ENCODE measurements at places on chromosomes 13 and 19.

GRCh38 chr13:33204130-33204927 lies 81.2 kb downstream of the STARD13 start:
- no peak for DNase-seq

DNA sequence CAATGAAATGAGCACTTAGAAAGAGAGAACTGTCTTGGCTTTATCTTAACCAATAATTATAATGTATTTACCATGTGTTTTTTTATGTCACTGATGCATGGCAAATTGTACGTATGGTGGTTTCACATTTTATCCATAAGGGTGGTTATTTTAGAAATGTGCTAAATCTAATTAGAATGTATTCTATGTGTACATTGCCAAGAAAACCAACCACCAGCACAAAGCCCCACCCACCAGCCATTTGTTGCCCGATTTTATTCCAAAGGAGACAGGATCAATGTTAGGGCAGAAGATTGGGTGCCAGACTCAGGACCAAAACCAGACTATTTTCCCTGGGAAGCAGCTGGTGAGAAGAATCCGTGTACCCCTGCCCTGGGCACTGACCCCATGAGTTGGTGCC lies 63.0 kb upstream of the SOX1 start:
- no peak for DNase-seq

- DNase-seq: no peak
These were observed 13.6 kb upstream of the GALP start for GRCh38 chr19:56162258-56162657.

DNA sequence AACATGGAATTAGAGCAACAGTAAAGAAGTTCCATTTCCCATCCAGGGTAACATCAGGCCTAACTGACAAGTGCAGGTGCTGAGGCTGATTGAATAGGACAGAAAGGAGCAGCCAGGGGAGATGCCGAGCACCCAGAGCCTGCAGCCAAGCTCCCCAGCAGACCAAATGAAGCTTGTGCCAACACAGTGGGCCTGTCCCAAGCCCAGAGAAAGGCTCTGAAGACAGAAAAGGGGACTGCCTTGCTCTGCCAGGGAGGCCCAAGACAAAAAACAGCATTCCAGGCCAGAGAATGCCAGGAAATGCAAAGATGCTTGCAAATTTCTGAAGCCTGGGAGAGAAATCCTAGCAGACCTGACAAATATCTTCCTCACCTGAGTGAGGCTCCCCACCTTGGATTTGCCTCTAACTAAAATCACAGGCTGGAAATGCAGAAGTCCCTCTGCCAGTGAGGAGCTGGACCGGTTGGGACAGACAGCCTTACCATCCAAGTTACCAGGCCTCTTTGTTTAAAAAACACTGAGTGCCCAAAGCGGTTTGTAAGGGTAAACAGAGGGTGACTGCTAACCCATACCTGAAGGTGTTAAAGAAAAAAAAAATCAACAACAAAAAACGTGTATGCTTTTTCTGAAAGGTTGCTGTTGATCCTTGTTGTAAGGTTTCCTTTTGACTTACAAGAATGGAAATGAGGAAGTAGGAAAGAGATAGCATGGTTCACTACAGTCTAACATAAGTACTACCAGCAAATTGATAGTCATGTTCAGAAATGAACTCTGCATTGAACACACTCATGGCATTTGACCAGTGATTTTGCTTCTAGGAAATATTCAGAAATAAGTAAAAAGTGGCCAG lies 11.8 kb upstream of the HMGB1 start:
- DNase-seq: no peak

GRCh38 chr19:48169578-48169938 lies 586 bp downstream of the LIG1 start:
- peak; percentile 91 for DNase-seq

GRCh38 chr13:64377606-64378005 lies 2852.5 kb downstream of the PCDH9 start:
- no peak for DNase-seq

GRCh38 chr13:35838356-35838755 lies 292.8 kb downstream of the DCLK1 start:
- no peak for DNase-seq

DNA sequence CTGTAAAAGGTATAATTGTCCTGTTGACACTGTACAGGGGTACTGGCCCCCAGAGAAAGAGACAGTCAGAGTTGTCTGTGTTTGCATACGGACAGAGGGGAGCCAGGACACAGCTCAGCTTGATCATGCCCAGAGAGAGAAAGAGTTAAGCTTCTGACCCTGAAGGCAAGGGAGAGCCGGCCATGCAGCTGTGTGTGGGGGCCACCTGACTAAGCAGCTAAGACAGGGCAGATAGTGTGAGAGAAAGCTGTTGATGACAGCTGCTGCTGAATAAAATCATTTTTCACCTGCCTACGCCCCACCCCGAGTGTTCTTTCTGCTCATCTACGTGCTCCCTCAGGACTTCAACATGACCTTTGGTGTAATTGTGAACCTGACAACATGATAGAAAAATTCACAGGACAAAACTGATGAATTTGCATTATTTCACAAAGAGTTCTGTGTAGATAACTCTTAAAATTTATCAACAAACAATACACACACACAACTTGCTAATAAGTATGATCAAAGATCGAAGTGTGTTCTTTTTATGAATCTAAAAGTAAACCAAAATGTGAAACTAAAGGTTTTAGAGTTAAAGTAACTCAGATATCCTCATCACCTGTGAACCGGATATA lies 1294.3 kb upstream of the ATXN8OS start:
- DNase-seq: no peak

GRCh38 chr19:34574704-34575103 lies 93.1 kb downstream of the WTIP start:
- DNase-seq: no peak

- no peak for DNase-seq
These were observed 703 bp upstream of the FBL start for GRCh38 chr19:39846678-39847486.

DNA sequence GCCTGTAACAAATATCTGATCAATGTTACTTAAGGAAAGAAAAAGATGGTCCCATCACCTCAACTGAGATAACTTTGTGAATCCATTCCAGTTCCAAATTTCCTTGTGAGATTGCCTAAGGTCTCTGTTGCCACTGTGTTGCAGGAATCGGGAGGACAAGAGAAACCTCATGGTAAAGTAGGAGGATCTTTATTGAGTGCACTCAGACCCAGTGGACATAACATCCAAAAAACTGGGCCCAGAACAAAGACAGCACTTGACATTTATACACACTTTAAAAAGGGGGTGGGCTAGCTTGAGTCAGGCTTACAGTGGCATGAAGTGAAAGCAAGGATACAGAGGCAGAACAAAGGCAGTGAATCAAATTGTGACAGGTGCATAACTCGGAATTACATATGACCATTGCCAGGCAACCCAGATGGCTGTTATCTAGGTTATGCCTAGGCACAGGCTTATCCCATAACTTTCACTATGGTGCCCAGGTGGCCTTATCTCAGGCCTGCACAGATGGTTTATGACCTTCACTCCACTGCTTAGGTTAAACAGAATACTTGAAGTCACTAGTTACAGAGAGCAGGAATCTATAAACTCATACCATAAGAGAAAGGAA lies 459.4 kb upstream of the PCDH20 start:
- DNase-seq: no peak

- no peak for DNase-seq
These were observed 1165.8 kb downstream of the OLFM4 start for GRCh38 chr13:54194233-54195024.

- no peak for DNase-seq
These were observed 14.8 kb downstream of the EPSTI1 start for GRCh38 chr13:42977219-42977659.

DNA sequence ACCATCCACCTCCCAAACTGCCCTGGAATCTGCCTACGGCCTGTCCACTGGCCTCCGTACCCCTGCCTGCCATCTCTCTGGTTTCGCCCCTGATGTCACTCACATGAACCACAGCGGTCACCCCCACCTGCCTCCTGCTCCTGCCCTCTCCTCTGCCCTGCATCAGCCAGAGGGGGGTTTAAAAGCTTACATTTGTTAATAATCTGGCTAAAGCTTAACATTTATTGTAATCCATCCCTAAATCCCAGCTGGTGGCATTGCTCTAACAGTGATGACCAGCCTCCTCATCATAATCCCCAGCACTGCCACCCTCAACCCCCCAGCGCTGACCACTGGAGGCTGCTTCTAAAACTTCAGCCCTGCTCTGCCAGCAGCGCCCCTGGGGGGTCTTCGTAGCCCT lies 38.9 kb downstream of the DNM2 start:
- no peak for DNase-seq

DNA sequence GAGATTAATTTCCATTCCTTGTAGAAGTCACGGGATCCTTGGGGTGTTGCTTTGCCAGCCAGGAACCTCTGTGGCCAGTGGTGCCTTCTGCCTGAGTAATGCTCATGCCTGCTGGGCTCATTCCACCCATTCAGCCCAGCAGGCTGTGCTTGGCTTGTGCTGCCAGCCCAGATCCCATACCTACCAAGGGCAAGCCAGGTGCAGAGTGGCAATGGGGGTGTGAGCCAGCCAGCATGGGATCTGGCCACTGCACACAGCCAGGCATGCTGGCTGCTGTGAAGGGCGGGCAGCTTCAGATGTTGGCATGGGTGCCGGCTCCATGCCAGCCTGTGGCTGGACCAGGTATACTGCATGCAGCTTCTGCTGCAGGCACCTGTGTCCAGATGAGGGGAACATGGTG lies 42.5 kb downstream of the WDFY2 start:
- DNase-seq: no peak

DNA sequence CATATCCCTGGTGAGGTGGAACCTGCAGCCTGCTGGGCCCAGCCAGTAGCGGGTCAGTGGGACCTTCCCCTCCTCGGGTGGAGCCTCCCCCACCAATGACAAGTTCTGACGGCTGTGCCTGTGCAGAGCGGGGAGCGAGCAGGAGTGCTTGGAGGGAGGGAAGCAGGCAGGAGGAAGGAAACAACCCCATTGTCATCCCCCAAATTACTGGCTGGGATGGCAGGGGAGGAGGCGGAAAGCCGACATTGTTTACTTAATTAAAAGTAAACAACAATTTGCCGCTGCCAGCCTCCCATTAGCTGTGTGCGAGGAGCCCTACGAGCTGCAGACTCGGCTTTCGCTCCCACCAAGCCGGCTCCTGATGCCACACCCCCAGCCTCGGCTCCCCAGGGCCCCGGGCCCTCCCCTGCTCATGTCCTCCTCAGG lies 45.5 kb downstream of the LYL1 start:
- no peak for DNase-seq

- no peak for DNase-seq
These were observed 34.1 kb downstream of the TMEM255B start for GRCh38 chr13:113792886-113793717.

GRCh38 chr13:79448413-79448812 lies 32.5 kb upstream of the NDFIP2 start:
- peak; percentile 15 for DNase-seq

DNA sequence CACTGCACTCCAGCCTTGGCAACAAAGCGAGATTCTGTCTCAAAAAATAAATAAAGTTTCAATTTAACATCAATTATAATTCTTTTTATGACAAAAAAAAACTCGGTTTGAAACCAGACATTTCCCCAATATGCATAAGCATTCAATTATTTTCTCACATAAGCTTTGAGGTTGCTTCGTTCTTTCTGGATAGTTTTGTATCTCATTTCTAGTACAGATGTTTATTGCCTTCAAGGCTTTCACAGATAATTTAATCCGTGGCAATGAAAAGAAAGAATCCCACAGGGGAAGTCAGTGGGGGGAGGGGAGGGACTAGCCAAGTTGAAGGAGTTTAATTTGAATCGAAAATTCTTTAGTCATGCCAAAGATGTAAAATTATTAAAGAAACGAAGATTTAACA lies 29.6 kb upstream of the TSC22D1 start:
- no peak for DNase-seq

GRCh38 chr13:45064889-45065288 lies 55.4 kb upstream of the GTF2F2 start:
- no peak for DNase-seq

- no peak for DNase-seq
These were observed 199.0 kb downstream of the NUFIP1 start for GRCh38 chr13:44790289-44790688.

DNA sequence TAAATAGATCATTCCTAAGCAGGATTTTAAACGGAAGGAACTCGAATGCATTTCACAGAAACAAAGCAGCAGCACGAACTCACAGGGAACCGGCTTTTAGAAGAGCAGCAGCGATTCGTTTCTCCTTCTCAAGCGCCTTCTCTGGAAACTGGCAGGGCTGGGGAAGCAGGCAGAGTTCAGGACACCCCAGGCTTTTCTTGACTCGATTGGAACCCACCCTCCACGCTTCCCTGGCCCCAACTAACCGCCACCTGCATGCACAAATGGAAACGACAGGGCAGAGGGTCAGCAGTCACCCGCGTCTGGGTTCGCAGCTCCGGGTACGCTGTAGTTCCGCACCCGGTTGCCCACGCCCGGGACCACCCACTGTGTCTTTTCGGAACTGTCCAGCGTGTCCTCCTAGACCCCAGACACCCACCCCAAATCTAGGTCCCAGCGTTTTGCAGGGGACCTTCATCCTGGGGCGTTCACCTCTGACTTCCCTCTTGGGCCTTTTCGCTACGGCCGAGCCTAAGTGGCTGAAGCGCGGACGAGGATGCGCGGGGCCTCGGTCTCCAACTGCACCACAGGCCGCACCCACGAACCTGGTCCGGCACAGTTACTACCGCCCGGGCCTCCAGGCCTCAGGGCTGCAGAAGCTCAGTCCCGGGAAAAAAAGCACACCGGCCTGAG lies 500 bp downstream of the ZFP30 start:
- peak; percentile 18 for DNase-seq

- DNase-seq: no peak
These were observed 14.1 kb upstream of the PRKD2 start for GRCh38 chr19:46731007-46731501.

DNA sequence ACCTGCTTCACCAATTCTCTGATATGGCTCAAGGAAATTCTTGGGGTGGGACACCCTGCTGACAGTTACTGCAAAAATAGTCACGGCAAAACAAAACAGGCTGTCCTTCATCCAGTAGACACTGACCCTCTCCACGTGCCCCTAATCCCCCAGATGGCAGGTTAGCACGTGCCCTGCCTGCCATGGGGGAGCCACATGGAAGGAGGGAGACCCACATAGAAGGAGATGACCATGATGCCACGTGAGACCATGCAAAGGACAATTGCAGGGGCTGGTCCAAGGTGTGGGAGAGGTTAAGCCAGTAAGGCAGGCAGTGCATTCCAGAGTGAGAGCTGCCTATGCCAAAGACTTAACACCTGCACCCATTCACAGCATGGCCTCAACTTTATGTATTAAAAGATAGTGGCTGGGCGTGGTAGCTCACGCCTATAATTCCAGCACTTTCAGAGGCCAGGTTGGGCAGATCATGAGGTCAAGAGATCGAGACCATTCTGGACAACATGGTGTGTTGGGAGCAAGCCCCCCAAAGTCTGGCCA lies 82.7 kb downstream of the ZNF429 start:
- DNase-seq: no peak

- peak; percentile 52 for DNase-seq
These were observed 23.0 kb downstream of the PIN1 start for GRCh38 chr19:9857920-9858746.

DNA sequence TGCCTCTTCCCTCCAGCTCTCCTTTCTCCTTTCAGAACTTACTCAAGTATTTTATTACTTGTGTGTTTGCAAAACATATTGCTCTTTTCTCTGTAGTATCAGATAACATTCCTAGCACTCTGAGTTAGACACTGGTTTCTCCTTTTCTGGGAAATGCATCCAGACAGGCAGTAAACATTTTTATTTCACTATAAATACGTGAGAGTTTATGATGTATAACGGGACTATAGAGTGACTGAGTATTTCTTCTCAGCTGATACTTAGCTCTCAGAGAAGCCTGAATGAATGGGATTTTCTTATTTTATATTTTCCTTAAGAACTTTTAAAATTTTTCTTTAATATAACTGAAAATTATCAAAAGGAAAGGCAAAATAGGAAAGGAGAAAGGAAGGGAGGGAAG lies 211.2 kb upstream of the EDNRB start:
- DNase-seq: no peak

- DNase-seq: no peak
These were observed 684.4 kb upstream of the PCDH9 start for GRCh38 chr13:67914535-67914934.
